ENCODE measurements at places on chromosomes 13 and 19.
A peak's percentile ranks its signal among the peaks of the same experiment; 100 is the strongest.

DNA sequence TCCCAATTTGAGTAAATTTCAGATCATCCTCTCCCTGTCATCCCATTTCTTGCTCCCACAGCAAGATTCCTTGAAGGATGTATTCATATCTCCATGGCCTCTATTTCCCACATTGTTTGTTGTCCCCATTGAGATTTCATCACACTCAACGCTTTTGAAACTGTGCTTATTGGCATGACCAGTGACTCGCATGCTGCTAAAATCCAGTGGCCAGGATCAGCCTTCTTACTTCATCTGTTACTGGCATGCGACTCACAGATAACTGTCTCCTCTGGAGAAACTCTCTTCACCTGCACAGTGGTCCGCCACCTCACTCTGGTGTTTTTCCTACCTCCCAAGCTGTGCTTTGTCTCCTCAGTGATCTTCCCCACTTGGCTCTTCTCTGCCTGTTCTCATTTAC lies 95.8 kb downstream of the WASF3 start:
- no peak for DNase-seq

DNA sequence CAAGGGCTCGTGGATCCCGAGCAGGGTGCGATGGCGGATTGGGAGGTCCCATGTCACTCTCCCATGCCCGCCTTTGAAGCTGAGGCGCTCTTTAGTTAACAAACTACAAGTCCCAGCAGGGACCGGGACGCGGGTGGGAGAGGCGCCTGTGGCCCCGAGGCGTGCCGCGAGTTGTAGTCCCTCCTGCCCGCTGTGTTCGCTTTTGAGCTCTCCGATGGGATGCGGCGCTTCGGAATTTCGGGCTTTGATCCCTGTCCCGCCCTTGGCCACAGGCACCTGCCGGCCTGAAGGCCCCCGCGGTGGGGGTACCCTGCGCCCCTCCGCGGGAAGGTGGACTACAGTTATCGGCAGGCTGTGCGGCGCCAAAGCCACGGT lies 11.0 kb downstream of the CYTH2 start:
- DNase-seq: no peak

DNA sequence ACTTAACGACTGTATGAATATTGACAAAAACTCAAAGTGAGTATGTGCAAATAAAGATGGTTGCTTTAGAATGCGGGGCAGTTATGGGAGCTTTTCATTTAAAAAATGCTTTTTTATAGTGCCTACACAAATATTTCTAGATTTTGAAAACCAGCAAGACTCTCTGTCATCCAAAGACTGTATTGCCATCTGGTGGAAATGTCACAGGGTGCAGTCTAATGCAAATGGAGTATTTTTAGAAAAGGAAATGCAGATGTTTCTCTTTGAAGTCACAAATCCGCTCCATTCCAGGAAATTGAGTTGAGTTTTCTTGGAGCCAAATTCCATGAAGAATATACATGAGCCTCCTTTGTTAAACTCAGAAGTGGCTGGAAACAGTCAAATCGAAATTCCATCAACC lies 2.3 kb upstream of the C1QTNF9B start:
- no peak for DNase-seq

DNA sequence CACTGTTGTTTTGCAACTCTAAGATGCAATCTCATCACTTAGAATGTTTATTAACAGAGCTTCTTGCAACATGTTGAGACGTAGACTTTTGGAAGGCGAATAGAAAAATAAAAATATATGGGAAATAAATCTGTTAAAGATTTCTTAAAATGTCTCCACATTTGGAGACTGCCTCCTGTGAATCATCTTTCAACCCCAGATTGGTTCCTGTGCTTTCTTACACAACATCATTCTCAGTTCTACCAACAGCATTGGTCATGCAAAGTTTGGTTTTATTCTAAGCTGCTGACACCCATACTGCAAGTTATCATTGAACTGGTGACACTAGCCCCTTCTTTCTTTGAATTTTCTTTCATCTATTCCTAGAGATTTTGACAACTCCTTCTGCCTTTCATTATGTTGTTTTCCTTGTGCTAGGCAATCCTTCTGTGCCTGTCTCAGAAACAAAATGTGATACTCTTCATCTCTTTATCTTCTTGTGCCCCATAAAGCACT lies 1.6 kb upstream of the IGFL3 start:
- no peak for DNase-seq

GRCh38 chr13:98520674-98521449 lies 56.0 kb downstream of the STK24 start:
- DNase-seq: no peak

- DNase-seq: no peak
These were observed 45.1 kb downstream of the EPSTI1 start for GRCh38 chr13:42946927-42947326.

DNA sequence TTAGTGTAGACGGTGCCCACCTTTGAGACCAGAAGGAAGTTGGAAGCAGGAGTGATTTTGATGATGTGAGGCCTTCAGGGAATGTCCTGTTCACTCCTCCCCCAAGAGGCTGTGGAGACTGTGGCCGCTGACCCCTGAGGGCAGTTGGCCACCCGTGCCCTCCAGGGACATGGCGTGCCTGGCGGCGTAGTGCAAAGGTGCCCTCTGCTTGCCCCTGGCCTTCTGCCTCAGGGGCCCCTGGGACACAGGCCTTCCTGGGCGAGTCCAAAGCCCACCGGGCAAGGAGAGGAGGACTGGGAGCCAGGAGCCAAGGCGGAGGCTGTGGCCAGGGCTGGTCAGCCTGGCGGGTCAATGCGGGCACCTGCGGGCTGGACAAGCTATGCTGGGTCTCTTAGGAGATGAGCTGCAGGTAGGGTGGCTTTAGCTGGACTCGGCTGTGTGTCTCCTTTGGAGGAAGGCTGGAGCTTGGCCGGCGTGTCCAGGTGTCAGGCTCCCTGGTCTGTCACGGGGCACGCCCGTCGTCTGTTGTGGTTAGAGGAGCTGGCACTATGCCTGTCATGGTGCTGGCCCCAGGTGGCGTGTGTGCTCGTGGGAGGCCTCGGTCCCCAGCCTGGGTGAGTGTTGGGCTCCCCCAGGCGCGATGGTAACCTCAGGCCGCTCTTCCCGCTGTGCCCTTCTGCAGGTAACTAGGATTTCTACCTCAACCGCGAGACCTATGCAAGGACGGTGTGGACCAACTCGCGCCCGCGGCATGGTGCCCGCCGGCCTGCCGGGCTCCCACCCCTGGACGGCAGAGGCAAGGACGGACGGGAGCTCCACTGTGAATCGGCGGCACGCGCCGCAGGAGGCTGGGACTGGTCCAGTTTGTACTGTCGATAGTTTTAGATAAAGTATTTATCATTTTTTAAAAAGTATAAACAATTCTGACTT lies 6.8 kb downstream of the PLEKHJ1 start:
- peak; percentile 89 for DNase-seq

DNA sequence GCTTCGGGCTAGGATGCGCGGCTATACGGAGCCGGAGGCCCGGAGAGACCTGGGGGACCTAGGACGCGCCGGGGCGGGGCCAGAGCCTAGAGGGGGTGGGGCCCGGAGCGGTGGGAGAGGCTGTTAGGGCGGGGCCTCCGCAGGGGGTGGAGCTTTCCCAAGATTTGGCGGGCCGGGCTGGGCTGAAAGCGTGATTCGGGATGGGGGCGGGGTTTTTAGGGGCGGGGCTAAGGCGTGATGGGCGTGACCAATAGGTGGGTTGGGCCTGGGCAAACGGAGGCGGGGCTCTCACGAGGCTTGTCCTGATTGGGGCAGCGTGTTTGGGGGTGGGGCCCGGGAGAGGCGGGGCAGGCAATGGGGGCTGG lies 439 bp downstream of the RAB11B start:
- DNase-seq: peak; percentile 98

GRCh38 chr19:41816761-41817160 lies 20.4 kb downstream of the CEACAM3 start:
- no peak for DNase-seq
